Fibroblast of the aortic adventitia (primary cell): ENCODE measurements at places on chromosomes 12 and 14. TPM values are rescaled to one million over a fixed set of nuclear protein-coding genes. Genes with fewer than 3 reads are reported as not detected.

DNA sequence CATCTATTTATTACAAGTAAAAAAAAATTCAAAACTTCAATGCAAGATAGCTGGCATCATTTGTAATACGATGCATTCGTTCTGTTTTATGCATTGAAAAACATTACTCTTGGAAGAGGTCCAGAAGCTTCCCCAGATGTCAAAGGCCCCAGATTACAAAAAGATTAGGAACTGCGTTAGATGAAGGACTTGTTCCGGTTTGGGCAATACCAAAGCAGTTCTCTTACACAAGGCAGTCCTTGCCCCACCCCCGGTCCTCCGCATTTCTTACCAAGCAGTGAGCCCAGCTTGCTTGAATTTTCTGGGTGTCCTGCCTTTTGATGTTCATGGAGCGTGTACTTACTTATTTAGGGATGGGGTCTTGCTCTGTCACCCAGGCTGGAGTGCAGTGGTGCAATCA, 4.8 kb upstream of the HVCN1 start:
- no peak for DNase-seq

The KRT81 gene
- not detected in 2 replicates for total RNA-seq

- peak; percentile 70 for DNase-seq
Observed at GRCh38 chr12:124036657-124037109, 63.7 kb downstream of the ZNF664 start.

DNA sequence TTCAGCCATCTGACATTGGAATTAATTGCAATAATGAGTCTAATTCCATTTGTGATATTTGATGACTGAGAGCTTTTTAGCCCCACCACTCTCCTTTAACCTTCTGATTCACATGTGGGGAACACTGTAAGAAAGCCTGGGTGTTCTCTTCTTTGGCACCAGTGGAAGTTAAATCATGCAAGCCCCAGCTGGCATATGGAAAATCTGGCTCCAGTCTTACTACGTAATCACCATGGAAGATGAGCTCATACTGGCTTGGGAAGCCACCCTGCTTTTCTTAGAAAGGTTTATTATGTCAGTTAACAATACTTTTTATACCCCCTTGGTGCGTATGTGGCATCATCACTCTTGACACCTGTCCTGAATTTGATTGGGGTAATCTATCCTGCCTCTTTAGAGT, 479.3 kb downstream of the SLC16A7 start:
- DNase-seq = no peak

DNA sequence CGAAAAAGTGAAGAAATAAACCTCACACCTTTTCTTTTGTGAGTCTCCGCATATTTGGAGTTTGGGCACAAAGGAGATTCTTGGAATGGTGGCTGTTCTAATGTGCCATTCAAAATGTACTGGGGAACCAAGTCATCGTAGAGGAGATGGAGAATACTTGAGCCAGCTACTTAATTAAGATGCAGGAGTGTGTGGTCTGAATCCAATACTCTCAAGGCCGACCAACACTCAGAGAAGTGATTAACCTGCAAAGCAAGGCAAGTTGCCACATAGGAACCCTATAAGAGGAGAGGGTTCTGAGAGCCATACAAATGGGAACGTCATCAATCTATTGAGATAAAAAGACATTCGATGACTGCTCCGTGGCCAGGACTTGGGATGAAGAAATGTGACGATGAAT, 446.7 kb downstream of the GLT1D1 start:
- no peak for DNase-seq

DNA sequence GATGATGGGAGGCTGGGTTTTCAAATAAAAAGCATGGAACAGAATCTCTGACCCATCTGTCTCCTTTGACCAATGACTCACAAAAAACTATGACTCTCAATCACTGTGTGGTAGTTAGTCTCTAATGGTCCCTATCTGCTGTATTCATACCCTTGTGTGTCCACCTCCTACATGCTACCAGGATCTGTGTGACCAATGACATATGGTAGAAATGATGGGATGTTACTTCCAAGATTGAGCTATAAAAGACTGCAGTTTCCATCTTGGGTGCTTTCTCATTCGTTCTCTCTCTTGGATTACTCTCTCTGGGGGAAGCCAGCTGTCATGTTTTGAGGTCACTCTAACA, 144.7 kb upstream of the BTG1 start:
- DNase-seq = no peak
